Spleen (tissue), 13 donors: ENCODE measurements at places on chromosomes 13 and 19. TPM values are rescaled to one million over a fixed set of nuclear protein-coding genes. Genes with fewer than 3 reads are reported as not detected.

The NBEA gene
- total RNA-seq: 21.6 TPM

The PBX4 gene
- 10.0 TPM for total RNA-seq

The CEACAM1 gene
- total RNA-seq: 30.9 TPM

The INAFM1 gene
- 6.7 TPM for total RNA-seq

The ZNF570 gene
- 14.7 TPM for total RNA-seq

The APC2 gene
- 0.09 TPM for total RNA-seq

The NLRP5 gene
- not detected for total RNA-seq

The LACC1 gene
- 7.9 TPM for total RNA-seq

The PLPP2 gene
- total RNA-seq: 1.8 TPM

The KLK14 gene
- not detected for total RNA-seq

The SUPT5H gene
- 110 TPM for total RNA-seq

The C19orf85 gene
- total RNA-seq: not detected

The SLC10A2 gene
- not detected for total RNA-seq

The FOXA3 gene
- total RNA-seq: 0.24 TPM

The NANOS2 gene
- total RNA-seq: not detected

The TBXA2R gene
- total RNA-seq: 8.7 TPM

The BIVM gene
- 20.6 TPM for total RNA-seq

The KCNRG gene
- total RNA-seq: not detected

The MIER2 gene
- 32.2 TPM for total RNA-seq

The NLRP11 gene
- total RNA-seq: not detected
